Muscle of back (tissue), 13 donors: ENCODE measurements at places on chromosomes 5 and 9. TPM values are rescaled to one million over a fixed set of nuclear protein-coding genes. Genes with fewer than 3 reads are reported as not detected.

The ANKRD34B gene
- 0.22 TPM for polyA plus RNA-seq

The WNT8A gene
- polyA plus RNA-seq = not detected

The RNF180 gene
- 2.4 TPM for polyA plus RNA-seq

The IZUMO3 gene
- not detected for polyA plus RNA-seq

DNA sequence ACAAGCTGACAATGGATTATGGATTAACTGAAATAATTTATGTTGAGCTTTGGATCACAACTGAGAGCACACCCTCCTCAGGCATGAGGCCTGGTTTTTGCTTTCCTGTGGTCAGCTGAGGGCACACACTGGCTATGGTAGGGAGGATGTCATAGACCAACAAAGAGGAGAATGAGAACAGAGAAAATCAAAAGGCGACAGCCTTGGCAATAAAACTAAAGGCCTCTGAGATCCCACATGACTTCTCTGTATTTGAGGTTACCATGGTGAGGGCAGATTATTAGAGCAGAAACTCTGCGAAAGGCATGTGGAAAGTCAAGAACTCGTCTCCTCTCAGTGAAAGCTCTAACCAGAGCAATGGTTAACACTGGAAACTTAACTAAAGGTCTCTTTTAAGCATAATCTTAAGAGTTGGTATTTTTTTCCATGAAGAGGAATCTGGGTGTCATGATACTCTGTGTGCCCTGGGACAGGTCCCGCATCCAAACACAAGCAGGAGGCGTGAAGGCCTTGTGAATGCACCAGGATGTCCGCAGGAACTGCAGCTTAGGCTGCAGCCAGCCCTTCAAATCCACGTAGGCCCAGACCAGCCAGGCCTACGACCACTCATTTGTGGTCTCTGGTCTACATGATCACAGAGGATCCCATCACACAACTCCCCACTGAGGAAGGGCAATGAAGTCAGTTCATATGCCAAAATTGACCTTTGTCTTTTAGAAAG lies 12.4 kb upstream of the MEIKIN start:
- DNase-seq = no peak

DNA sequence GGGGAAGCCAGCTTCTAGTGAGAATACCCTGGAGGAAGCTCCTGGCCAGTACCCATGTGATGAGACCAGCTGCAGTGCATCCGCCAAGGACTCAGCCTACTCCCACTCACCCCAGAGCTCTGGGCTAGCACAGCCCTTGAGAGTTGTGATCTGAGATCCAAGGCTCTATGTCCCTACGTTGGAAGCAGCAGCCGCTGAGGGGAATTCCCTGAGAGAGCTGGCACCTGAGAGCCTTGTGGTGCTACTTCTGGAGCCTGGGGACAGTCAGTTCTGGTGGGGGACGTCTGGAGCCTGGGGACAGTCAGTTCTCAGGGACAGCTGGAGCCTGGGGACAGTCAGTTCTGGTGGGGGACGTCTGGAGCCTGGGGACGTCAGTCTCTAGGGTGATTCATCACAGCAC lies 39.2 kb downstream of the PDZD2 start:
- no peak for DNase-seq

DNA sequence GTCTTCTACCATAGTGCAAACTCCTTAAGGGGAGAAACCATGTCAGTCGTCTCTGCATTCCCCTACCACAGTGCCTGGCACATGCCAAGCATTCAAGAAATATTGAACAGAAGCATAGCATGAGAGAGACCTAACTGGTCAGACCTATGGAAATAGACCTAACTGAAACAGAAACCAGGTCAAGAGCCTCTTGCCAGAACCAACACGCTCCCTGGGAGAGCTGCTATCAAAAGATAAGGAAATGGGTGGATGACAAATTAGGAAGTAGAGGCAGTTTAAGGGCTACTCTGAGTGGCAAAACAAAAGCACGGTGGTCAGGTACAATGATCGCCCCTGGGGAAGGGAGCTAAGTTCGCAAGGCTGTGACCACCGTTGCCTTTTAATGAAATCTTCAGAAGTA lies 66.0 kb upstream of the SMIM15 start:
- no peak for DNase-seq

DNA sequence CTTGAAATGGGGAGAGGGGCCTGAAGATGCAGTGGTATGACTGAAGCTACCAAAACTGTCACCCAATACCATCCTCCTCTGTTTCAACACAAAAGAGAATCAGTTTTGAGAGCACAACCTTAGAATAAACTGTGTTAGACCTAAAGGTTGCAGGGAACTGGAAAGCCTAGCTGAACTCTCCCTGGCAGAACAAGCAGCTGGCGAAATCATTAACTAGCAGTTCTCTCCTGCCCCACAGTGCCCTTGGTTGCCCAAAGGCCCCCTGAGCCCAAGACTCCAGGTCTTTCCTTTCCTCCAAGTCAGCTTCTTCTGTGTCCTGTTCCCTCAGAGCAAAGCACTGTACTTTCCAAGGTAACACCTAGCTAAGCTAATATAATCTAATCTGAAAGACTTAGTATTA lies 135.4 kb upstream of the SLC30A5 start:
- no peak for DNase-seq

- peak; percentile 51 for DNase-seq
Measured at GRCh38 chr5:179906795-179907555, 722 bp downstream of the TBC1D9B start.

DNA sequence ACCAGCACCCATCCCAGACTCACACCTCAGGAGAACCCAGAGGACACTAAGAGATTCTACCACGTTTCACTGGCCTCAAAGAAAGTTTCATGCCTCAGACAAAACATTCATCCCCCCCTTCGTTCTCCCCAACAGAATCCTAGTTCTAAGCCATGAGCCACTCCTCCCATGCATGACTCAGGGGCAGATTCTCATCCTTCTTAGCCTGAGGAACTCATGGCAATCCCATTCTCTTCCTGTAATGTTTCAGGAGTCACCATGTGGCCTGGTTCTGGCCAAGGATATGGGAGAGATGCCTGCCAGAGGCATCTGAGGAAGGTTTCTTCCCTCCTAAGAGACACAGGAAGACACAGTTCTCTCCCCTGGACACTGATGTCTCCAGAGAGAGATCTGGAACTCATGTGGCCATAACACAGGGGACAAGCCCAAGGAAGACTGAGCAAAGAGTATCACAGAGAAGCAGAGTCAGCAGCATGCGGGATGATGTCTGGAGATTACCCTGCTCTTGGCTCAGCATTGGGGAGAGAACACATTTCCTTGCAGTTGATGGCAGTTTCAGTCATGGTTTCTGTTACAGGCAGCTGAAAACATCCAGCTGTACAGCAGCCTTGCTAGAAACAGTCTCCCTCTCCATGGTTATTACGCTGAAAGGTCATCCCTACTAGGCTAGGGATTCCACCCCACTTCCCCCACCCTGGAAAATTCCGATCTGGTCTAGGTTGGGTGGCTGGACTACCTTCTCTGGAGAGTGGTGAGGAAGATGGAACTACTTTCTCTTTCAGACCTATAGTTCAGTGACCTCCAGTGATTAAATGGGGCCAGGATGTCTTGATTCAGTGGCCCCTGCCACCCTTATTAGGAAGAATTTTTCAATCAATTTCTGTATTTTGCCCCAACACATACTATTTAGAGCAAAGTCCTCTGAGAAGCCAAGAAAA lies 115.4 kb downstream of the ZNF608 start:
- no peak for DNase-seq

DNA sequence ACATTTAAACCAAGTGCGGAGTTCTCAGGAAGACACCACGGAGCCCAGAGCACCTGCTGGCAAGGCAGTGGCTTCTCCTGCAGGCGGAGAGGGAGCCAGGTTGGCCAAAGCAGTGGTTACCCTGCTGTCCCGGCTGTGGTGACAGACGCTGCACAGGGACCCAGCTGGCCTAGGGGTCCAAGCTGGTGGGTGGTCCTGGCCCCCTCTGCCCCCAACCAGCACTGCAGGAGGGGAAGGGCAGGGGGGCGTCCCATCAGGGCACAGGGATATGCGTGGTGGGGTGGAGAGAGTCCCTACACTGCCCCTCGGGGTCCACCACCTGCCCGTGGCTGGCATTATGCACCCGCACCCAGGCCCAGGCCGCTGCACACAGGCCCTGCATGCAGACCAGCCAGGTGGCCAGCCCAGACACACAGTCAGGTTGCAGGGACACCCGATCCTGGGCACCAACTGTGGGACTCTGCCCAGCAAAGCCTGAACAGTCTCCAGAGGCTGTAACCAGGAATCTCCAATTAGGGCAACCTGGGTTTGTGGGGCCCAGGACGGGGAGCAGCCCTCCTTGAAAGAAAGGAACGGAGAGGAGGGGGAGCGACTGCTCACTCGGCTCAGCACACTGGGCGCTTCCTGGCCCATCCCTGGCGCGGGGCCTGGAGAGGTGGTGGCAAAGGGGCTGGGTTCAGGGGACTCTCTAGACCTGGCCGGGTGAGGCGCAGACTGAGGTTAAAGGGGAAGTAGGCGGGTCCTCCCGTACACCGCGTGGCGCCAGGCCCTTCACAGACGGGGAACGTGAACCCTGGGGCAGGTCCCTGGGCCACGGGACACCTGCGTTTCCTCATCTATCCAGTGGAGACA lies 46.3 kb downstream of the NACC2 start:
- DNase-seq = no peak

DNA sequence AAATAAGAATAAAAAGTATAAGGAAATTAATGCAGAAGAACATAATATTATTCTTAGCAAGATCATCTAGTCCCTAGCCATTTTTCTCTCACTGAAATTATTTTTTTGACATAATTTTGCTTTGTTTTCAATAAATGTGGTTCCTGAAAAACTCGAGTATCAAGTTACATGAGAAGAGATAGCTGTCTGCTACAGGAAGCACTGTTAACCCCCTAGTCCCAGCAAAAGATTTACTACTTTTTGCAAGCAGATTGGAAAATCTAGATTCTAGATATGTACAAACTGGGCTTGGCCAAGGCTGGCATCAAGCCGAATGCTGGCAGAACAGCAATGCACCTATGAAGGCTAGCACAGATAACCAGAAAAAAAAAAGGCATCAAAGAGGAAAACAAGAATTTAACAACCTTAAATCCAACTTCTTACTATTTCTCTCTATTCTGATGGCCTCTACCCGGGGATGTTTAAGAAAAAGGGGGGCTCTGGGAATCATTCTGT lies 21.9 kb upstream of the ISCA1 start:
- no peak for DNase-seq
